ENCODE measurements at places on chromosomes 11 and 22.

- no peak for DNase-seq
These were observed 214.1 kb downstream of the TBC1D22A start for GRCh38 chr22:46976598-46976997.

DNA sequence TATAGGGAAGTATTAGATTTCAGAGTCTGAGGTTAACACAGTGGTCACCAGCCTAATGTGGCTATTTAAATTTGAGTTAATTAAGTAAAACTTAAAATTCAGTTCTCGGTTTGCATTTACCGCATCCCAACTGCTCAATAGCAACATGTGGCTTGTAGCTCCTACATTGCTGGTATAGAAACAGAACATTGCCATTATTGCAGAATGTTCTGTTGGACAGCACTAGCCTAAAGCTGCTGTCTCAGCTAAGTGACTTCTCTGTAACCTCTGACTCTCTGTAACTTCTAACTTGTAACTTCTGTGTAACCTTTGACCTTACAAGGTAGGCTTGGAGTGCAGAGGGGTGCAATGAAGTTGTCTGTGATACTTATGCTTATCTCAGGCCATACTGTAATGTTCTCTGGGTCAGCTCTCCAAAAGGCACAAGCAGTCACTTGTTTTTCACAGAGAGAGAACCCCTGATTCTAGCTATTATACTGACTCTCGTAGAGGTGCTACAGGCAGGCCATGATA, 78.7 kb downstream of the ZNRF3 start:
- DNase-seq = no peak

DNA sequence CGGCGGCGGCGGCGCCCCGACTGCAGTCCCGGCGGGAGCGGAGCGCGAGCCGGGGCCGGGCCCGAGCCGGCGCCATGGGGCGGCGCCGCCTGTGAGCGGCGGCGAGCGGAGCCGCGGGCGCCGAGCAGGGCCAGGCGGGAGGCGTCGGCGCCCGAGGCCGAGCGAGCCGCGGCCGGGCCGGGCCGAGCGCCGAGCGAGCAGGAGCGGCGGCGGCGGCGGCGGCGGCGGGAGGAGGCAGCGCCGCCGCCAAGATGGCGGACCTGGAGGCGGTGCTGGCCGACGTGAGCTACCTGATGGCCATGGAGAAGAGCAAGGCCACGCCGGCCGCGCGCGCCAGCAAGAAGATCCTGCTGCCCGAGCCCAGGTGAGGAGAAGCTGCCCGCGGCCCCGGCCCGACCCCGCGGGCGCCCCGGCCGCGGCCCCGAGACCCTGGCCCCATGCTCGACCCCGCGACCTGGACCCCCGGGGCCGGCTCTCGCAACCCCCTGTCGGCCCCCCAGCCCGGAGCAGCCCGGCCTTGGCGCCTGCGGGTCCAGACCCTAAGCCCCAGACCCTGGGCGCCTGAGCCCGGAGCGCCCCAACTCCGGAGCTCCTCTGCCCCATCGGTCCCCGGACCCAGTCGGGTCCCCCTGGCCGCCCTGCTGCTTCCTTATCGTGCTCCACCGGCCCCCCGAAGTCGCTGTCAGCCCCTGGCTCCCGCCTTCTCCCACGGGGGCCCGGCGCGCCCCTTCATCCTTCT, at the start of gene GRK2:
Gene GRK2, plus strand, starts transcription at position 25 of the 739 bp plus-strand sequence. Its CDS starts 227 bp downstream, at position 252.
- DNase-seq = peak; percentile 53

DNA sequence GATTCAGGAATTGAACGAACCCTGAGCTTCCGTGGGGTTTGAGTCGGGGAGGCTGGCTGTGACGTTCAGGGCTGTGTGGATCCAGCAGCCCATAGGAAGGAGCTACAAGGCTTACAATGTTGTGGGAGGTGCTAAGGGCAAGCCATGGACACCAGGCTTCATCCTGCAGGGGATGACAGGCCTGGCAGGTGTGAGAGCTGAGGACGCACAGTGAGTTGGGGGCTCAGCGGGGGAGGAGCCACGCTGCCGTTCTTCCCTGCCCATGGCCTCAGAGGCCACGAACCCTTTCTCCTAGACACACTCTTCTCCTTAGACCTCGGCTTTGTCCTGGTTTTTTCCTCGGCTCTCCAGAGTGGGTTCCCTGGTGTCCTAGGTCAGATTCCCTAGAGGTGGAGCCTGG, 113.3 kb upstream of the SLC22A12 start:
- DNase-seq = no peak

DNA sequence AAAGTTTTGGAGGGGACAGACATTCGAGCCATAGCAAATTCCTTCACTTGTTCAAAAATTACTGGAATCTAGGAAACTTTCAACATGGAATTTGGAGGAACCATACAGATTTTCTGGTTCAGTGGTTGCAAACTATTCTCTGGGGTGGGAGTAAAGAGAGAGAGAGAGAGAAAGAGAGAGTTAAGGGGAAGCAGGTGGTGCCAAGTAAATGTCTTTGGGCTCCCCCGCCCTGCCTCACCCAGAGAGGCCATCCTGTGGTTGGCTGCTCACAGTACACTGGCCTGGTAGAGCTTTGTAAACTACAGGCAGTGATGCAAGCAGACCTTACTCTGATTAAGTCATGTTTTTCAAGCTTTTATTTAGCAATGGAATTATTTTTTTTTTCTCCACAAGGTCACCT, 82.6 kb downstream of the ADAMTS15 start:
- no peak for DNase-seq

DNA sequence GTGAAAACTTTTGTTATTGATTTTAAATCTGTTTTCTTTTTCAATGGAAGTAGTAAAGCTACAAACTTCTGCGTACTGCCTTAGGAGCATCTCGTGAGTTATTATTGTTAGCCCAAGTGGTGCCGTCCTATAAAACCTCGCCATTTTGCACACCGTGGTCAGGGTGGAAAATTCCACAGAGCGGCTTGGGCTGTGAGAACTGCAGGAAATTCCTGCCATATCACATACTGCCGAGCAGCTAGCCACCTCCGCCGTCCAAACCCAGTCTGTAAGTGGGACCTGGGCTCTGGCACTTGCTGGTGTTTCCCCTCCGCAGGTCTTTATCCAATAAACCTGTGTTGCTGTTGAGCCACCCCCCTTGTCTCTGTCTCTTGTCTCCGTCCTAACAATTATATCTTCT, 88.0 kb upstream of the POU2AF2 start:
- no peak for DNase-seq

DNA sequence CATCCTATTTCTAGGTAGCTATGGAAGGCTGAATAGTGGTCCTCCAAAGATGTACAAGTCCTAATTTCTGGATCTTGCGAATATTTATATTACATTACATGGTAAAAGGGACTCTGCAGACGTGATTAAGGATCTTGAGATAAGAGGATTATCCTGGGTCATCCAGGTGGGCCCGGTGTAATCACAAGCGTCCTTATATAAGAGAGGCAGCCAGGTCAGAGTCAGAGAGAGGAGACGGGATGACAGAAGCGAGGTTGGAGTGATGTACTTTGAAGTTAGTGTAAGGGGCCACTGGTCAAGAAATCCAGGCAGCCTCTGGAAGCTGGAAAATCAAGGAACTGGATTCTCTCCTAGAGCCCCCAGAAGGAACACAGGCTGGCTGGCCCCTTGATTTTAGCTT, 70.1 kb upstream of the MYOD1 start:
- no peak for DNase-seq

DNA sequence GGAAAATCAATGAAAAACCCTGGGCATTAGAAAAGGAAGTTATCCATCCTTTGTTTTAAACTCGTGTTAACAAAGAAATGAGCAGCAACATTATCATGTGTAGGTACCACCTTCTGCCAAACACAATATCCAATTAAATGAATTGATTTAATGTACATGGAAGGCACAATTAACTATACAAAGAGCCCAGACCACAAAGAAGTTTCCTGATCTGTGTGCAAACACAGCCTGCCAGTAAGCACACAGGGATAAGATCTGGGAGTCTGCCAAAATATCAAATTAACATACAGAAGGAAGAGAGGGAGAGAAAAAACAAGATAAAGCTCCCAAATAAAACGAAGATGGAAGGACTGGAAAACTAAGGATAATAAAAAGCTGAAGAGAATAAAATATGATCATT, 54.1 kb upstream of the SLC25A1 start:
- DNase-seq = no peak

GRCh38 chr11:7494086-7494745, 8.9 kb downstream of the OLFML1 start:
- no peak for DNase-seq

DNA sequence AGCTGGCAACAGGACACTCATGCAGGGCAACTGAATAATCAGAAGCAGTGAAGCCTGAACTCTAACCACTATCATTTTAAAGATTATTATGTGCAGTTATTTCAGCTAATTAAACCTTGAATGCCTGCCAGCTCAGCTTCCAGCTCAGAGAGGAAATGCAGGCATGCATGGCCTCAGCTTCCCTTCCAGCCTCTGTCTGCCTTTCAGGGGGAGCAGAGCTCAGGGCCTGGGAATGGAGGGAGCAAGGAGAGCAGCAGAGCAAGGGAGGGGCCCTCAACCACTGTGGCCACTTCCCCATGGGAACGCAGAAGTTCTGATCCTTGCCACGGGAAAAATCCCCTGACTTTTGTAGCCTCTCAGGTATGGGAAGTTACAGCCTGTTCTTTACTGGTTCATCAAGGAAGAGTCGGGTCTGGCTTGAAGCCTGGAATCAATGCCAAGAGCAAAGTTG, 32.5 kb upstream of the APLNR start:
- no peak for DNase-seq

DNA sequence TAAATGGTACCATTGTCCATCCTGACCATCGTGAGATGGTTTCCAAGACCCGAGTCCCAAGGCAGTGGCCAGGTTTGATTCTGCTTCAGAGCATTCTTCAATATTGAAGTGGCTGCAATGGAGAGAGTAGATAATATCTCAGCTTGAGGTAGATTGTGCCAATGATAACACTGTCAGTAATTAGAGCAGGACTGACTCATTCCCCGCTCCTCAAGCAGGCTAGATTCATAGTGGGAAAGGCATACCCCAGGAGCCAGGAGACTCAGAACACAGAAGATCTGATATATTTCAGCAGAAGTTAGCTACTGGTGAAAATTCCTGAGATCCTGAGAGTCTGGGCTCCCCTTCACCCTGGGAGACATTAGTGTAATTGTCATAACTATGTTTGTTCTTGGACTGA, 55.6 kb upstream of the LARGE1 start:
- DNase-seq = no peak

GRCh38 chr11:48006301-48006992, 26.1 kb downstream of the PTPRJ start:
- no peak for DNase-seq

- no peak for DNase-seq
These were observed 1.2 kb downstream of the CD3E start for GRCh38 chr11:118305726-118306125.

DNA sequence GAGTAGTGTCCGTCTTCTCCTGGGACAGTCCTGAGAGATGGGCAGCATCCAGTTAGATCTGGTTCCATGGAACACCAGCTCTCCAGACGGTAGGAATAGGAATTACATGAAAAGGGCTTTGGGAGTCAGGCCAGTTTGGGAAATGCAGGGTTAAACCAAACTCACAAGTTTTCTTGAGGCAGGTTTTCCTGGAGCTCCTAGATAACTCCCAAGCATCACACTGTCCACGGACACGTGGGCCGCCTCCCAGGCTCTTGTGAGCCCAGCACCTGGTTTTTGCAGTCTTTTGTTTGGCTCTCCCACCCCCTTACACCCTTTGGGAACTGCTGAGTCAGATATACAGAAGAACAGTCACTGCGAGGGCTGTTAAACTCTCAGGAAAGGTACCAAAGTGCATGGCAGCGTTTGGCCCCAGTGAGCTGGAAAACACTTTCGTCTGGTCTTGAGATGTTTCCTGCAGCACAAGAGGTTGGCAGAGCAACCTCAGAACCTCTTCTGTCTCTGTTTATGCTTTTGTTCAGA, 90.0 kb downstream of the BCR start:
- no peak for DNase-seq

DNA sequence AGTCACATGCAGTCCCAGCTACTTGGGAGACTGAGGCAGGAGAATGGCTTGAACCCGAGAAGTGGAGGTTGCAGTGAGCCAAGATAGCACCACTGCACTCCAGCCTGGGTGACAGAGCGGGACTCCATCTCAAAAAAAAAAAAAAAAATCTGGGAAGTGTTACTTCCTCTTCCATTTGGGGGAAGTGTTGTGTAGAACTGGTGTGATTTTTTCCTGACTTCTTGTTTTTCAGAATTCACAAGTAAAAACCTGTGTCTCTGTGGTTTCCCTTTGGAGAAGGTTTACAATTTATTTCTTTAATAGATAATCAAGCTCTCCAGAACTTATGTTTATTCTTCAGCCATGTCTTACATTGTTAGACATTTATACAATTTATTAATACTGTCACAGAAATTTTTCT, 396.1 kb downstream of the BRD1 start:
- DNase-seq = no peak

DNA sequence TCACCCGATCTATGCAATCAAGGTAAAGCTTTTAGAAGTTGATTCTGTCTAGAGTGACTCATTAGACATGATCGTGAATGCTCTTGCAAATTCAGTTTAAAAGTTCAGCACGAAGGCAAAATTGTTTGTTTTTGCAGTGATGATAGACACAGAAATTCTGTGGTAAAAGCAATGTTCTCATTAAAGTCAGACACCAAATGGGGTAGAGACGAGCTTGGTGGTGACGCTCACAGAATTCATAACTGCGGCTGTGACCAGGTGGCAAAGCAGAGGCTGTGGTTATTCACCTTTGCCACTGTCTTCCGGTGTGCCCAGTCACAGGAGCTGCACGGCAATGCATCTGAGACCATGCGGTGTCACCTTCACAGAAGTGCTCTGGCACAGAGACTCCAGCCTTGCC, 83.4 kb downstream of the WNT7B start:
- DNase-seq = no peak

DNA sequence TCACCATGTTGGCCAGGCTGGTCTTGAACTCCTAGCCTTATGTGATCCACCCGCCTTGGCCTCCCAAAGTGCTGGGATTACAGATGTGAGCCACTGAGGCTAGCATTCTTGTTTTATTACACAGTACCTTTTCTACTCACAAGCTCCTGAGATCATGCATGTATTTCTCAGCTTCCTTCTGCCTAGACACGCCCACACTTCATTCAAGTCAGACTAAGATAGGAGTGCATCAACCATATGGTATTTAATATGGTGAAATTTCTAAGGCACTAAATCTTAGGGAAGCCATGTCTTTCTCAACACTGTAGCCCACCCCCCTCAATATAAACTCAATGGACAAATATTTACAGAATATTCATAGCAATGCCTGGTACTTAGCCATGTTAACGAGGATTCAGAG, 62.1 kb downstream of the SLC25A17 start:
- no peak for DNase-seq

GRCh38 chr11:129637473-129637872, 178.2 kb upstream of the TMEM45B start:
- no peak for DNase-seq

DNA sequence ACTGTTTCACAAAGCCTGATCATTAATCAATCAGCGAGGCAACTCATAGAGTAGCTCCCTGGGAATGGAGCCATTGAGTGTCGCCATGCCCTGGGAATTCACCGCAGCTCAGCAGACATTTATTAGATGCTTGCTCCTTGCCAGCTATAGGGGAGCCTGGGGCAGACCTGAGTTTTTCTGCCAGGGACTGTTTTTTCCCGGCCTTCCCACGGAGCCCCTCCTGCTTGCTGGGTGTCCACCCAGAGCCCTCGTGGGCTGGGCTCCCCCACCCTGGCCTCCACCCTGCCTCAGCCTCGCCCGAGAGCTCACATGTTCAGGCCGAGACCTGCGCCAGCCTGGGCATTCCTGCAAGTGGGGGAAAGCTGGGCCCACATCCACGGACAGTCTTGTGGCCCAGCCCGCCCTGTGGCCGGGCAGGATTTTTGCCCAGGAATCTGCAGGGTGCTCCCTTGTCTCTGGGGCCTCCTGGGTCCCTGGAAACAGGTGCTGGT, 64.9 kb downstream of the SMIM38 start:
- DNase-seq = no peak

All from HL-60 (cell line).